8988T (cell line): ENCODE measurements at places on chromosomes 1 and 21.

GRCh38 chr1:13605159-13605558 is 21.5 kb downstream of the PDPN start:
- no peak for DNase-seq

DNA sequence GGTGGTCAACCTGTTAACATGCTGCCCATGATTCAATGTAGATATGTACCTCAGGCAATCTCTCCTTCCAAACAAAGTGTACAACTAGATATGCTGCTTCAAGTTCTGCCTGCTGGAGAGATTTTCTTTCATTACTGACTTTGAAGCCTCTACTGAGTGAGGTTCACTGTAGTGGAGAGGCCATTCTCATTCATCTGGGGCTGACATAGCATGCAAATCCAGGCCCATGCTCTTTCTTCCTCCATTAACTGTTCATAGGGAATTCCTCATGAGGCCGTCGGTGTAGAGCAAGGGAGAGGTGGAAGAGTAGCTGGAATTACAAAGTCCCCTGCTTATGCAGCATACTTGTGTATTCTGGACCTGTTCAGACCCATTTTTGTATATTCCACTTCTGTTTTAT is 38.6 kb downstream of the VANGL2 start:
- DNase-seq, result no peak

GRCh38 chr1:41919764-41920397 is 1.2 kb upstream of the HIVEP3 start:
- no peak for DNase-seq

DNA sequence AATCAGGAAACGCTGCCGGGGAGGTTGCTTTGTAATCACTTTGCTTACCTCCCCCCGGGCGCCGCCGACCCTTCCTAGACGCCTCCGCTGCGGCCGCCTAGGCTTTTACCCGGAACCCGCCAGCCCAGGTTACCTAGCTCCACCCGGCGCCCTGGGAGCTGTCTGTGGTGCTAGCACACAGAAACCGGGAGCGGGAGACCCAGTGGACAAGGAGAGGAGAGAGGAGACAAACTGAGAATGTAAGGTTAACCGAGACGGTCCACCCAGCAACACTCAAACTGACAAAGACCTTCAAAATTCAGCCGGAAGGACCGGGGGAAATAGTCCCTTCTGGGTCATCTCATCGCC is 9.8 kb downstream of the BARHL2 start:
- DNase-seq, result no peak

DNA sequence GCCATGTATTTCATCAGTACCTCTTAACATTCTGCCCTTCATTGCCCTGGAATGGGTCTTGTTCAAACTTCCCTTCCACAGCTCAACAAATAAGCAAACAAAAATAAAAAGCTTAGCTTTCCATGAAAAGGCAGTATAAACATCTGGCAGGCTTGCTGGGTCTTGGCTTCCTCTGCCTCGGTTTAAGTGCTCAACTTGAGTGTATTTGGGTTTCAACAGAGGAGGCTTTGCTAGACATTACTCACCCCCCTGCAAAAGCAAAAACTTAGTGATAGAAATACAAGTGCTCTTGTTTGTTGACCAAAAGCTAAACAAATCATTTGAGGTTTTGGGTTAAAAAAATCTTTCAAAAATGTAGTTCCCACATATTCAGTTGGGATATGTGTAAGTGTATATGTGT is 518.5 kb downstream of the PLPP3 start:
- no peak for DNase-seq

- no peak for DNase-seq
These were observed 240.0 kb downstream of the NUF2 start for GRCh38 chr1:163561580-163562295.

- DNase-seq, result no peak
These were observed 15.1 kb downstream of the STUM start for GRCh38 chr1:226563666-226564065.

GRCh38 chr1:12121212-12122003 is 45.4 kb upstream of the TNFRSF1B start:
- DNase-seq, result no peak

GRCh38 chr1:46223472-46223943 is 20.4 kb downstream of the LURAP1 start:
- DNase-seq, result no peak

- no peak for DNase-seq
These were observed at the start of gene KRTAP22-2 for GRCh38 chr21:30590297-30590696. TSS of gene KRTAP22-2 (minus strand) at chr21:30590397.

DNA sequence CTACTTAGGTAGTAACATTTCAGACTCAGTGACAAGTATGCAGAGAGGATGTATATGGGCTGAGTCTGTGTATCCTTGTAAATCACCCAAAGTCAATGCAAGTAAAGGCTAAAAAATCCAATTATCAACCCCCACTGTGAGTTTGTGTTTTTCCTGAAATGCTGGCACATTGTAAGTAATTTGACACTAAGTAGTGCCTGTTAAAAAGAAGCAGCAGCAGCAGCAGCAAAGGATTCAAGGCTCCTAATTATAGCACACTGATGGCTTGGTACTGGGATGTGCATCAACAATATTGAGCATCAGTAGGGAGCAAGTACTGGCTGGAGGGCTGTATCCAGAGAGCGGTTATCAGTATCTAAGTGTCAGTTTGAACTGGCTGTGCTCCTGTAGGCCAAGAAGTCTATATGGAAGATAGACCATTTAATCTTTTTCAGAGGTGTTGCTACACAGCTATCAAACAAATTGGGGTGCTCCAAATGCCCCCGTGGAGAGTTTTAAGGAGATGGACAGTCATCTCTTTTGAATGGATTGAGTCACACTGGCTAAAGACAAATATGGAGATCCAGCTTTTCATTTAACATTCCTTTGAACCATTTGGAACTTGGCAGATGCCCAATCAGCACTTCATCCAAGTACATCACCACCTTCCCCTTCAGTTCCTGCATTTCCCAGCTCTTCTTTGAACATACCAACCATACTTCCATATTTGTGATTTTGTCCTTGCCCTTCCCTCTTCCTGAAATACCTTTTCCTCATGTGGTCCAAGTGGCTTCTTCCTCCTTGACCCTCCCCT is 241.2 kb upstream of the ST6GALNAC5 start:
- no peak for DNase-seq

- no peak for DNase-seq
These were observed 188.3 kb downstream of the CLEC20A start for GRCh38 chr1:178308438-178308837.

DNA sequence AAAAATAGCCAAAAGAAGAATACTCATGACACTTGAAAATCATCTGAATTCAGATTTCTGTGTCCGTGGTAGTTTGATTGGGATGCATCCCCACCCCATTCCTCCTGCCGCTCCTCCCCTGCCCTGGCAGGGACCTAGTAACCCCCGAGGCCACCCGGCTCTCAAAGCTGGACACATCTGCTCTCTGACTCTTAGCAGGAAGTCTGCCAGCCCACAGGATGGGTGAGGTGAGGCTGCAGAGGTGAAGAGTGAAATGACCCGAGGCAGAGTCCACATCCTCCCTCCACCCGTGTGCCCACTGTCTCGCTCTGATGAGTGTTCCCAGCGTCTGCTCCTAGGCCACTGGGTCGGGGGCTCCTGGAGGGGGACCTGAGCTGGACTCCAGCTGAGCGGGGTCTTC is 308.5 kb upstream of the VAMP3 start:
- no peak for DNase-seq

- DNase-seq, result no peak
These were observed 9.9 kb upstream of the TUT4 start for GRCh38 chr1:52562766-52563165.

DNA sequence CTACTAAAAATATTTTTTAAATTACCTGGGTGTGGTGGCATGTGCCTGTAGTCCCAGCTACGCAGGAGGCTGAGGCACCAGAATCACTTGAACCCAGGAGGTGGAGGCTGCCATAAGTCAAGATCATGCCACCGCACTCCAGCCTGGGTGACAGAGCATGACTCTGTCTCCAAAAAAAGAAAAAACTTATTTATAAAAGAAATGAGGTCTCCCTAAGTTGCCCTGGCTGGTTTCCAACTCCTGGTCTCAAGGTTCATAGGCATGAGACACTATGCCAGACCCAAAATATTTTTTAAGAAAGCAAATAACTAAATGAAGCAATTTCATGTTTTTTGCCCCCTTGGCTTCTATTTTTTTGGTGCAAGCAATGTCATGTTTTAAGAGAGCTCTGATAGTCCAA is 32.9 kb downstream of the EIF4G3 start:
- DNase-seq, result no peak

DNA sequence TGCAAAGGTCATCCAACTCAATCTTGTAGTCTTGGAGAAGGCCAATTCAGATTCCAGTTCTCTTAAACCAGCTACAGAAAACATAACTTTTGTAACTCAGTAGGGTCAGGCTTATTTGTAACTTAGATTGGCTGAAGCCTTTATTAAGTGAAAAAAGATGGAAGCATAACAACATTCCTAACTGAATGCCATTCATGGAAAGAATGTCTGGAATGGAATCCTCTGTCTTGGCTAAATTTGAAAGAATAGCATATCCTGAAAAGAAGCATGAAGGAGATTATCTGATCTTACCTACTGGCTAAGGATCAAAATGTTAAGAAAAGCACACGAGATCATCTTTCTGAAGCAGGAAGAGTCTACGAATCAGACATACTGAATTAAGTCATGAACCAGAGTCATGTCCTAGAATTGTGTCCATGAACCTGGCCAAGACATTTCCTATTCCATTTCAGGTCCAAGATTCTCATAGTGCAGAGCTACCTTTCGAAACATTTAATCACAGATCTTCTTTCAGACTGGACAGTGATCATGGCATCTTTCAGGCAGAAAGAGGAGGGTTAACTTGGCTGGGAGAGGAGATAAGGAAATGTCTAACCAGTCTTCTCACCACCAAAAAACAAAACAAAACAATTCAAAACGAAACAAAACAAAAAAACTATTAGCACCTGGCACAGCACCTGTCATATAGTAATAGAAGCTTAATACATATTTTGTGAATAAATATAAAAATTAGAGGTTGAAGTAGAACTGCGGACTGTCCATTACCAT is 75.6 kb downstream of the XCL2 start:
- DNase-seq, result no peak

DNA sequence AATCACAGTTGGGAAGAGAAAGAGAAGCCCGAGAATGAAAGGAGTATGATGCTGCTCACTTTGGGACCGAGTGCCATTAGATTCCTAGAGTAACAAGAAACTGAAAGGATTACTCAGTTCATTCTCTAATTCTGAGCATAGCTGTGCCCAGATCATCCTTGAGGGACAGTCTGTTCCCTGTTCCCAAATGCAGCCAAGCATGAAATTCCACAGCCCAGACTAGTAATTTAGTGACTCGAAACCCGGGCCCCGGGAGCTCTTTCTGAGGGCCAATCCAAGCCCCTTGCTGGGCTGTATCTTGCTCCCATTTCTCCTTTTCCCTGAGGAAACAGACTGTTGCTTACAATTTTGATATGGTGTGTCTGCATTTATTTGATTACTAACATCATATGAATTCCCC is 30.0 kb upstream of the ETS2 start:
- DNase-seq, result no peak

DNA sequence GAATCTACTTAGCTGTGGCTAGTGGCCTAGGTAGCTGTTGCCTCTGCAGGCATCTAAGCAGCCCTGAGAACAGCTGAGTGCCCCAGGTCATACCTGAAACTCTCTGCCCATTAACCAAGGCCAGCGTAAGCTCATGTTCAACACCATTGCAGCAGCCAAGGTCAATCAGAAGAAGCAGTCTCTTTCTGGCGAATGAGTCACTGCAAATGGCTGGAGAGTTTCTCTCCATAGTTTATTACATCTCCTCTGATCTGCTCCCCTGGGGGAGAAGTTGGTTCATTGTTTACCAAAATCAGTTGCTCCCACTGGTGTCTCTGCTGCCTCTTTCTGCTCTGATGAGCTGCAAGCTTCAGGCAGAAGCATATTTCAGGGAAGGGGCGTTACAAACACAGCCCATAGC is 6.9 kb upstream of the BCL9 start:
- DNase-seq, result no peak

GRCh38 chr1:26023009-26023408 is 1.4 kb downstream of the EXTL1 start:
- DNase-seq, result no peak
